ENCODE measurements at places on chromosomes 13 and 19.

DNA sequence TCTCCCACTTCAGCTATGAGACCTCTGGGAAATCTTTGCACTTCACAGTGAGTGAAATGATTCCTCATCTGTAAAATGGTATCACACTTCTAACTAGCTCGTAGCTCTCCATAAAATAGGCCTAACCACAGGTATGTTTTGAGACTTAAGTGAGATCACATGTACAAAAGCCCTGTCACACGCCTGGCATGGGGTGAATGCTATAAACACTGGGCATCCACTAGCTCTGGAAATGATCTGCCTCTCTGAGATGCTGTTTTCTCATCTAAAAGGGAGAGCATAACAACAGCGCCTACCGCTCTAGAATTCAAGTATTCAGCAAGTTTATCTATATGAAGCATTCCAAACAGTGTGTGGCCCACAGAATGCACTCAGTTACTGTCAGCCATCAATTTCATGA is 2.2 kb downstream of the AKT2 start:
- DNase-seq: no peak

GRCh38 chr13:96002322-96003131 is 50.7 kb downstream of the UGGT2 start:
- DNase-seq: no peak

- no peak for DNase-seq
These were observed 517.9 kb upstream of the PRR20A start for GRCh38 chr13:56622840-56623239.

DNA sequence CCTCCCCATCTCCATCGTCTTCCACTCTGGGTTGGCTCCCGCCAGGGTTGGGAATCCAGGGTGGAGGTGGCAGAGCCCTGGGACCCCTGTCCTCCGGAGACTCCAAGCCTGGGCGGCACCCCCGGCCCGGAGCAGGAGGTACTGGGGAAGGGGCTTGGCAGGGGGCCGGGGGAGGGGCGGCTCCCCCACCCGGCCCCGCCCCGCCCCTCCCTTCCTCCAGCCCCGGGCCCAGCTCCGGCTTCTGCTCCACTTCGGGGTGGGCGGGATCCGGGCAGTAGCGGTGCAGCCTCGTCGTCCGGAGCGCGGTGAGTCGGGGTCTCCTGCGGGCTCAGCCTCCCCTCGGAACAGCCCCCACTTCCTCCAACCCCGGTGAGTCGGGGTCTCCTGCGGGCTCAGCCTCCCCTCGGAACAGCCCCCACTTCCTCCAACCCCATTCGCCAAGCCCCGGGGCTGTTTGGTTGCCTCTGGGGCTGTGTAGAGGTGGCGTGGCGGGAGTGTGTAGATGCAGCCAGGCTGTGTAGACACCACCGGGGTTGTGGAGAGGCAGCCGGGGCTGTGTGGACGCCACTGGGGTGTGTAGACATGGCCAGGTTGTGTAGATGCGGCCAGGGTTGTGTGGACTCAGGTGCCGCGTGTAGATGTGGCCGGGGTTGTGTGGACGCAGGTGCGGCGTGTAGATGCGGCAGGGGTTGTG is at the start of gene TMPRSS9:
Gene TMPRSS9 (plus strand): TSS at position 274 of the 694 bp plus-strand sequence. CDS start 29,521 bp downstream, outside the sequence.
- DNase-seq: no peak

DNA sequence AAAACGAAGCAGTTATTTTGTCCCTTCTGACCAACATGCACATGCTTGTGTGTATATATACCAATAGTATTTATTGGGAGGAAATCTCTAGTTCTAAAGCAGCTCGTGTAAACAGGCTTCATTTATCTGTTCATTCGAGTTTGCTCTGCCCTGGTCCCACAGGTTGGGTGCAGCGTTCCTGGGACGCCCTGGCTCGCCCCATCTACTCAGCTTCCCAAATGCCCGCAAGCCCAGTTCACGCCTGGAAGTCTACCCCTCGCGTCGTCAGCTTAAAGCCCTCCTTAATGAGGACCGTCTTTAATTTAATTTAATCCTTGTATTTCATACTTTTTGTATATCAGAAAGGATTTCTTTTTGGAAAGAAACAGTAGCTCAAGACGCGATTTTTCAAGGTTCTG is 604 bp downstream of the THSD1 start:
- DNase-seq: peak; percentile 23

DNA sequence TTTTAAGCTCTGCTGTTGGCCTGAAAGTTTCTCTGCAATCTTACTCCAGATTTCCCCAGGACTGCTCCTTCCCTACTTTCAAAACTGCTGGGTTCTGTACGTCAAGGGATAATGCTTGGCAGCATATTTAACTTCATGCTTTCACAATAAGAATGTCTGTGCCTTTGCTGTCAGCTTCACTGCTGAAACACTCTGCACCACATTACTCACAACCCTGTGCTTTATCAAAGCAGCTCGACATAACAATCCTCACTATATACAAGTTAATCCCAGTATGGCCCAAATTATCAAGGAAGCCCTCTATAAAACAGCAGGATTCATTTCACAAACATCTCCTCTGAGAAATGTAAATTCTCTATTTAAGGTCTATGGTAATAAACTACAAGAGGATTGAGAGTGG is 17.5 kb downstream of the LATS2 start:
- no peak for DNase-seq

DNA sequence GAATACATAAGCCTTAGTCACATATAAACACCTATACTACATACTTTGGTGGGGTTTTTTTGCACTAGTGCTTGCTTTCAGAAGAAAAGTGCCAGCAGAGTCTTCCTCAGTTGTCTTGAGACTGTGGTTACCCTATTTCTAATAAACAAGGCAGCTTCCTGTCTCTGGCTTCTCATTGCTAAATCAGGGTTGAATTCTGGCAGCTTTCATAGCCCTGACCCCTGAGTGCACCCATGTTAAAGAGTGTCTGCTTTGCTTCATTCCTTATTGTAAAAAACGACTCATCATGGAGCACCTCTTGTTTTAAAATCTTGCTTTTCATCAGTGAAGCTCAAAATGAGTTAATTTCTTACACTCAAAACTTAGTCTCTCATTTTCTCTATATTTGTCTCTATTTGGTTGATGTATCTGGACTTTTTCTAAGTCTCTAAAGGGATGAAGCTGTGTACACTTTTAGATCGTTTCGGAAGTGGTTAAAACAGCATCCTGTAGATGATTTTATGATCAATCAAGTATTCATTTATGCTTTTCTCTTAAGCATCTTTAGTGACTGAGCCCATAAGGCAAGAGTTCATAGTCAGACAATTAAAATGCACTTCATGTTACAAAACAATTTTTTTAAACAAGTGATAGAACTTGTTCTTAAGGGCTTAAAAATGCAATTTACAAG is 72.1 kb downstream of the KLF12 start:
- no peak for DNase-seq

- DNase-seq: no peak
These were observed 5.1 kb upstream of the COMP start for GRCh38 chr19:18796239-18796638.

- no peak for DNase-seq
These were observed 2134.7 kb downstream of the PCDH9 start for GRCh38 chr13:65095161-65096082.

DNA sequence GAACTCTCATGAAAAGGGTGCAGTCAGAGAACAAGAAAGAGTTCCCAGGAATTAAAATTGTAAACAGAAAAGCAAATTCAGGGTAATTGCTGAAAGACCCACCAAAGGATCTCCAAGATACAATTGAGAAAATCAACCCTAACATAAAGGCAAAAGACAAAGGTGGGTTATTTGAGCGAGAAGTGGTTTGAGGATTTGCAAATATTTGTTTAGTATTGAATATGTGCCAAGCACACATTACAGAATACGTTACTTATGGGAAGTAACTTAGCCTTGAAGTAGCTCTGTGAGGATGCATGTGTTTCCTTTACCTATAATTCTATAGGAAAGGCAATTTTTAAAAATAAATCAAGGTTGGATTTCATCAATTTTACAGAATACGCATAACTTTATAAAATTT is 10.0 kb upstream of the CEACAM21 start:
- DNase-seq: no peak

DNA sequence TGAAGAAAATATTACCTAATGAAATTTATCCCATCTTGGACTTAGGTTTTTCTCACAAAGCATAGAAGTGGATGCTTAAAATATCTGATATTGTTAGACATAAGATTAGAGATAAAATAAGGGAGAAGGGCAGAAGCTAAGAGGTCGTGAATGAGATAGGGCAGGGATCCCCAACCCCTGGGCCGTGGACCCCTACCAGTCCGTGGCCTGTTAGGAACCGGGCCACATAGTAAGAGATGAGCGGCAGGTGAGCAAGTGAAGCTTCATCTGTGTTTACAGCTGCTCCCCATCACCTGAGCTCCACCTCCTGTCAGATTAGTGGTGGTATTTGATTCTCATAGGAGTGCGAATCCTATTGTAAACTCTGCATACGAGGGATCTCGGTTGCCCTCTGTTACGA is 202.9 kb downstream of the GPC5 start:
- no peak for DNase-seq

DNA sequence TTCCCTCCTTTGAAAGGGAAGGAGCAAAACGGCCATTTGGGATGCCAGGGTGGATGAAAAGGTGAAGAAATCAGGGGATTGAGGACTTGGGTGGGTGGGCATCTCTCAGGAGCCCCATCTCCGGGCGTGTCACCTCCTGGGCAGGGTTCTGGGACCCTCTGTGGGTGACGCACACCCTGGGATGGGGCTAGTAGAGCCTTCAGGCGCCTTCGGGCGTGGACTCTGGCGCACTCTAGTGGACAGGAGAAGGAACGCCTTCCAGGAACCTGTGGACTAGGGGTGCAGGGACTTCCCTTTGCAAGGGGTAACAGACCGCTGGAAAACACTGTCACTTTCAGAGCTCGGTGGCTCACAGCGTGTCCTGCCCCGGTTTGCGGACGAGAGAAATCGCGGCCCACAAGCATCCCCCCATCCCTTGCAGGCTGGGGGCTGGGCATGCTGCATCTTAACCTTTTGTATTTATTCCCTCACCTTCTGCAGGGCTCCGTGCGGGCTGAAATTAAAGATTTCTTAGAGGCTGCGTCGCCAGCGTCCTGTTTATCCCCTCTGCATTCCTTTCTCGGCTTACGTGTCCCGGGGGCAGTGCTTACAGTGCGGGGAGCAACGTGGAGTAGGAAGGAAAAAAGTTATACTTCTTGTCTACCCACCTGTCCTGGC is 15.2 kb upstream of the S1PR4 start:
- peak; percentile 83 for DNase-seq

GRCh38 chr13:30806784-30807183 is 71.4 kb downstream of the ALOX5AP start:
- DNase-seq: no peak

DNA sequence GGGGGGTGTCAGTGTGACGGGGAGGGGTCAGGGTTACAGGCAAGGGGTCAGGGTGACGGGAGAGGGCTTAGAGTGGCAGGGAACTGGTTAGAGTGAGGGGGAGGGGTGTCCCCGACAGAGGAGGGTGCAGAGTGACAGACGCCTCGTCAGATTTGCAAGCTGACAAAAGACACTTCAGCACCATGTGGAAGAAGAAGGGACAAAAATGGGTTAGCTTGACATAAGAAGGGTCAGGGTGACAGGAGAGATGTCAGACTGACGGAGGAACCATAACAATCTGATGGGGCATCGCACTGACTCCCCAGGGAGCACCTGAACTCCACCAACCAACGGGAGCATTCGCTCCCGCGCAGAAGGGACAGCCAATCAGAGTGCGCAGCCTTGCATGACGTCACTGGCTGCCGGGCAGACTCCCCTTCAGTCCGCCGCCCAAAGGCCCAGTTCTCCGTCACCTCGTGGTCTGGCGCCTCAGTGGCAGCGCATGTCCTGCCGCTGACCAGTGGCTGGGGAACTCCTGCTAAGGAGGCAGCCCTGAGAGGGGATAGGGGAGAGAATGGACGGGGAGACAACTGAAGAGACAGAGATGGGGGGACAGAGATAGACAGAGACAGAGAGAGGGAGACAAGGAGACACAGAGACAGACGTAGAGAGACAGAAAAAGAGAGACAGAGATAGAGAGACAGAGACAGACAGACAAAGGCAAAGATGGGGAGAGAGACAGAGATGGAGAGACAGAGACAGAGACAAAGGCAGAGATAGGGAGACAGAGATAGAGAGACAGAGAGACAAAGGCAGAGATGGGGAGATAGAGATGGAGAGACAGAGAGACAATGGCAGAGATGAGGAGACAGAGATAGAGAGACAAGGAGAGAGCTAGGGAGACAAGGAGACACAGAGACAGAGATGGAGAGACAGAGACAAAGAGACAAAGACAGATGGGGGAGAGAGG is 30.2 kb downstream of the C19orf81 start:
- peak; percentile 90 for DNase-seq

GRCh38 chr13:109743706-109744453 is 42.5 kb downstream of the IRS2 start:
- no peak for DNase-seq

- no peak for DNase-seq
These were observed 26.0 kb downstream of the GRTP1 start for GRCh38 chr13:113337976-113338375.

Measured in WTC11 (cell line).